ENCODE measurements at places on chromosomes 5 and 9.

GRCh38 chr9:132486706-132487350 is 76.8 kb downstream of the CFAP77 start:
- no peak for DNase-seq

DNA sequence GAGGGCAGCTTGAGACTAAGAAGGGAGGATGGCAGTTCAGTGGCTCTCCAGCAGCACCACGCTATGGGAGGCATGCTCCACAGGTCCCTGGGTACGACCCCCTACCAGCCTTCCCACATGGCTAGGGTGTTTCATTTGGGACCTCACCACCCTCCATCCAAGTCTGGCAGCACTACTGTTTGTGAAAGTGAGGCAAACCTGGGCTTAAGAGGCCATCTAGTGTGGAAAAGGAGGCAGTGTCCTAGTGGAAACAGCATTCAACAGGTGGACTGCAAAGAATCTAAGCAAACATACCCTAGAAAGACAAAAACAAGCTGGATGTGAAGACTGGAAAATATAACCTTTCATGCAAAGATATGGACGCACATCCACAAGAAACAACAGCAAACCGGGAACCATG is 4.8 kb upstream of the C5orf47 start:
- no peak for DNase-seq

DNA sequence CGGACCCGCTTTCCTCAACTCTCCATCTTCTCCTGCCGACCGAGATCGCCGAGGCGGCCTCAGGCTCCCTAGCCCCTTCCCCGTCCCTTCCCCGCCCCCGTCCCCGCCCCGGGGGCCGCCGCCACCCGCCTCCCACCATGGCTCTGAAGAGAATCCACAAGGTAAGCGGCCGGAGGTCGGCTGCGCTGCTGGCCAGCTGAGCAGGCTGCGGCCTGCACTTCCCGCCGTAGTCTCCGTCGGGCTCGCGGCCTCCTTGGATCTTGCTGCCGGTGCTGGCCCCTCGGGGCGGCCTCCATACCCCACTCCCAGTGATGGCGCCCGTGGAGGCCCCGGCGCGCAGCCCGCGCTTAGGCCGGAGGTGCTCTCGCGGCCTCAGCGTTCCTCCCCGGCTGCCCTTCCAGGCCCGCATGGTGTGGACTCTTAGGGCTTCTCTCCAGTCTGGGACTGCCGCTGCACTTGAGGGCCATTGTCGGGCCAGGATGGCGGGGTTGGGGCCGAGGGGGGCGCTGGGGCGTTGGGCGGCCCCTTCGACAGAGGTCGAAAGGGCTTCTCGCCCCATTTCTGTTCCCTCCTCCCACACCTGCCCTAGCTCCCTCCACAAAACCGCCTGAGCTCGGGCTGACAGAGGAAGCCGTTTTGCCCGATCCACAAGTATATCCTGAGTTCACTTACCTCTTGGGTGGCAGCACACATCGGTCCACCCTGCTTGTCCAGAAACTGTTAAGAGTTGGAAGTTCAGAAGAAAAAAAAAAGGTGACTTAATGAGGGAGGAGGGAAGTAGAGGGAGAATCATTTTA is 714 bp downstream of the UBE2D2 start:
- DNase-seq, result peak; percentile 52

GRCh38 chr5:81749561-81750307 is 1.2 kb downstream of the SSBP2 start:
- no peak for DNase-seq

GRCh38 chr9:117747386-117747970 is 43.3 kb downstream of the TLR4 start:
- no peak for DNase-seq

- DNase-seq, result peak; percentile 48
These were observed 30.0 kb upstream of the ZNF366 start for GRCh38 chr5:72537166-72537565.
